EL (cell line): ENCODE measurements at places on chromosomes 7 and 10.

GRCh38 chr7:80466636-80467035 is 45.2 kb downstream of the GNAT3 start:
- DNase-seq, result no peak

DNA sequence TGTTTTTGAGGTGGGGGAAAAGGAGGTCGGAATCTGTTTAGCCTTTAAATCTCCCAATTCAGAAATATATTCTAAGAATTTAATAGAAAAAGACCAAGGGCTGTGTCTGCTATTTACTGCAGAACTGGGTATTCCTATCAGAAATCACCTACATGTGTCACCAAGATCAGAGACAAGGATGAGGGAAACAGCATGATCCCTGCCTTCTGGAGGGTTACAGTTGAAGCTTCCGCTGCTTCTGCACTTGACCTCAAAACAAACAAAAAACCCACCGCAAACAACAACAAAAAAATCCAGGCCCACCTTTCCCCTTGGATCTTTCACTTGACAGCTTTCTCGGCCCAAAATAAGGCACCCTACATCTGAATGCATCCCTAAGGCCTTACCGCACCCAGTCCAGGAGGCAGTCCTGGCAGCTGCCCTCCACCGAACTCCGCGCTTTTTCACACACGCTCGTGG is 750 bp upstream of the CDK14 start:
- no peak for DNase-seq

GRCh38 chr10:67784474-67784873 is 53.5 kb downstream of the DNAJC12 start:
- no peak for DNase-seq

GRCh38 chr7:102942181-102942866 is 29.5 kb downstream of the LRRC17 start:
- DNase-seq, result no peak

- DNase-seq, result no peak
Observed at GRCh38 chr7:126228356-126229061, 1024.2 kb downstream of the GRM8 start.

DNA sequence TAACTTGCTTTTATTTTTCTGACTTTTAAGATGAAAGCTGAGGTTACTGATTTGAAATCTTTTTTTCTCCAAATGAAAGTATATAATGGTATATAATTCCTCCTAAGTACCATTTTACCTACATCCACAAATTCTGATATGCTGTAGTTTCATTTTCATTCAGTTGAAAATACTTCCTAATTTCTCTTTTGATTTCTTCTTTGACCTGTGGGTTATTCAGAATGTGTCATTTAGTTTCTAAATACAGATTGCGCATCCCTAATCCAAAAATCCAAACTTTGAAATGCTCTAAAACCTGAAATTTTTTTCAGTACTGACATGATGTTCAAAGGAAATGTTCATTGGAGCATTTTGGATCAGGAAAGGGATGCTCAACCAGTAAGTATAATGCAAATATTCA is 168.7 kb downstream of the CELF2 start:
- DNase-seq, result no peak

- DNase-seq, result no peak
Observed at GRCh38 chr10:95337423-95338160, 46.8 kb upstream of the PDLIM1 start.

DNA sequence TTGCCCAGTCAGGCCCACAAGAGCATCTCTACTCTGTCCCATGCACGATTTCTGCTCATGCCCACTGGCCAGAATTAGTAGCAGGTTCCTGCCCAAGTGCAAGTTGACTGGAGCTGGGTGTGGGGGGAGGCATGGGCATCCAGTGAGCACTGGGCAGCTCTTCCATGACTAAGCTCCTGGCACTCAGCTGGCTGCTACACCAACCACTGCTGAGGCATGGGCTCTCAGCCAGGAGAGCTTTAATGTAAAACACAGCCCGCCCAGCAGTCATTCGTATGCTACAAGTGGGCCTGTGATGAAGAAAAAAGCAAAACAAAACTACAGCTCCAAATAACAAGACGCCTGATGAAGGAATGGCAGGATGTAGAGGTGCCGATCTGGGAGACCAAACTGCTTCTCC is 335.4 kb upstream of the PFKP start:
- no peak for DNase-seq

- peak; percentile 47 for DNase-seq
Observed at GRCh38 chr10:71266147-71266917, 52.7 kb upstream of the SLC29A3 start.

- no peak for DNase-seq
Observed at GRCh38 chr10:133122171-133122935, 34.6 kb downstream of the ADGRA1 start.

GRCh38 chr7:22361795-22362194 is 4.8 kb upstream of the RAPGEF5 start:
- peak; percentile 15 for DNase-seq

GRCh38 chr7:100428967-100429636 is 529 bp upstream of the MEPCE start:
- peak; percentile 100 for DNase-seq

- DNase-seq, result no peak
Observed at GRCh38 chr10:30489346-30489745, 55.4 kb downstream of the MAP3K8 start.

- DNase-seq, result no peak
Observed at GRCh38 chr10:7111561-7111960, 299.3 kb downstream of the SFMBT2 start.

DNA sequence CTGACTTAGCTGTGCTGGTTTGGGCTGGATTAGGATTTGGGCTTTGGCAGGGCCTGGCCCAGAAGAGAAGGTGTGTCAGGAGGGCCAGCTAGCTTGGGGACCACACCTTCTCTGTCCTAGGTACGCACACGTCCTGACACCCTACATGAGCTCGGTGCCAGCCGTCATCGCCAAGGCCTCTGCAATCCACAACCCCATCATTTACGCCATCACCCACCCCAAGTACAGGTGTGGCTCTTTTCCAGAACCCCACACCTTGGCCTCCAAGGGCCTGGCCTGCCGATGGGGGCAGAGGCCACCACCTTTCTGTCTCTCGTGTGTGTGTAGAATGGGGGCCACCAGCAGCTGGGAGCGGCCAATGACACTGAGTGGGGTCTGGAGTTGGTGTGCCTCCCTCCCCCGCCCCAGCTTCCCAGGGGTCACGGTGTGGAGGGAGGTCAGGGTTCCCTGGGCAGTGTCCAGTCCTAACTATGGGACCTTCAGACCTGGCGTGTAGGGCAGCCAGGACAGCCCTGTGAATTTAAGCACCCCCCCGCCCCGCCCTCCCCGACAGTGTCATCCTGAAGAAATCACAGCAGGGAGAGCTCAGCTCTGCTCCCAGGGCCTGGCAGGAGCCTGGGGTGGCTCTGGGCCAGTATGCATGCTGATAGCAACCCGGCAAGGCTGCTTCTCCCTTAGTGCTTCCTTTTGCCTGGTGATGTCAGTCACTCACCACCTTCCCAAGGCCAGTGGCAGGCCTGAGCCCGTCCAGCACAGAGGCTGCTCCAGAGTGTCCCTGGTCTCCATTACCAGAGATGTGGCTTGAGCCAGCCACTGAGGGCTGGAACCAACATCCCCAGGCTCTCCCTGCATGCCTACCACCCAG is 6.9 kb upstream of the LDB3 start:
- DNase-seq, result no peak
